ENCODE measurements at places on chromosomes 6 and 20. TPM values are rescaled to one million over a fixed set of nuclear protein-coding genes. Genes with fewer than 3 reads are reported as not detected.

CALHM4 gene
- not detected for total RNA-seq

FAM229B gene
- total RNA-seq: 2.7 TPM

MOCS1 gene
- total RNA-seq: not detected

ZBTB22 gene
- total RNA-seq: 18.0 TPM

SPTLC3 gene
- not detected for total RNA-seq

TBXT gene
- total RNA-seq: not detected

AGPAT4 gene
- 13.9 TPM for total RNA-seq

LSM2 gene
- total RNA-seq: 100 TPM

GPX5 gene
- total RNA-seq: not detected

GRM4 gene
- total RNA-seq: not detected

CCN5 gene
- not detected for total RNA-seq

CLPSL1 gene
- not detected for total RNA-seq
